ENCODE measurements at places on chromosomes 12 and 14. TPM values are rescaled to one million over a fixed set of nuclear protein-coding genes. Genes with fewer than 3 reads are reported as not detected.

Gene POLE
- total RNA-seq = 25.4 TPM

GRCh38 chr12:116551952-116552772 is 7.0 kb upstream of the MAP1LC3B2 start:
- DNase-seq = no peak

Gene ESPL1
- 4.8 TPM for total RNA-seq

Gene LRRIQ1
- 0.88 TPM for total RNA-seq

- no peak for DNase-seq
Measured at GRCh38 chr12:121872546-121873215, 14.0 kb upstream of the HPD start.

DNA sequence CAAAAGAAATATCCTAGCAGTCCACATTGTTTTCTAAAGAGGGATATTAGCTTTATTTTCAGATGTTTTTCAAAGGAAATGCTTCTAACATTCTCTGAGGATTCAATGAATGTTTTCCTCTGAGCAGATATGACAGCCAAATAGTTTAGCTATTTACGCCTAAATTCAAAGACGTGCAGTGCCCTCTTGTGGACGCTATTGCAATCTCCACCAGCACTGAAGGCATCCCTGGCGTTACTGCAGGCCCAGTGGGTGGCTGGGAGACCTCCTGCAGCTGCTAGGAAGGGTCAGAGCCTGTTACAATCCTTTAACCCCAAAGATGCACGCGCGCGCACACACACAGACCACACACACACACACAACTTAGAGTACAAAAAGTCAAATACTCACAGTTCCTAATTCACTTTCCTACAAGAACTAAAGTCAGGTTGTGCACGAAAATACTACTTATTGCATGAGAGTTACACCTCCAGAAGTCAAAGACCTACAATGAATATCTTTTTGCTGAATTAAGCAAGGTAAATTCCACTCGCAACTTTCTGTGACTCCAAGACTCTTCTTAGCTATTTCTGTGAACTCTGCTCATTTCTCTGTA is 589.3 kb upstream of the TMEM132C start:
- peak; percentile 3 for DNase-seq

Gene KRT78
- not detected for total RNA-seq

- no peak for DNase-seq
Measured at GRCh38 chr12:122197612-122197966, 5.9 kb upstream of the B3GNT4 start.

GRCh38 chr14:67423424-67423823 is 11.5 kb upstream of the PLEK2 start:
- DNase-seq = no peak

GRCh38 chr12:92156139-92156538 is 10.5 kb upstream of the BTG1 start:
- DNase-seq = no peak

Gene KRT75
- total RNA-seq = not detected

Gene CIROP
- not detected for total RNA-seq

DNA sequence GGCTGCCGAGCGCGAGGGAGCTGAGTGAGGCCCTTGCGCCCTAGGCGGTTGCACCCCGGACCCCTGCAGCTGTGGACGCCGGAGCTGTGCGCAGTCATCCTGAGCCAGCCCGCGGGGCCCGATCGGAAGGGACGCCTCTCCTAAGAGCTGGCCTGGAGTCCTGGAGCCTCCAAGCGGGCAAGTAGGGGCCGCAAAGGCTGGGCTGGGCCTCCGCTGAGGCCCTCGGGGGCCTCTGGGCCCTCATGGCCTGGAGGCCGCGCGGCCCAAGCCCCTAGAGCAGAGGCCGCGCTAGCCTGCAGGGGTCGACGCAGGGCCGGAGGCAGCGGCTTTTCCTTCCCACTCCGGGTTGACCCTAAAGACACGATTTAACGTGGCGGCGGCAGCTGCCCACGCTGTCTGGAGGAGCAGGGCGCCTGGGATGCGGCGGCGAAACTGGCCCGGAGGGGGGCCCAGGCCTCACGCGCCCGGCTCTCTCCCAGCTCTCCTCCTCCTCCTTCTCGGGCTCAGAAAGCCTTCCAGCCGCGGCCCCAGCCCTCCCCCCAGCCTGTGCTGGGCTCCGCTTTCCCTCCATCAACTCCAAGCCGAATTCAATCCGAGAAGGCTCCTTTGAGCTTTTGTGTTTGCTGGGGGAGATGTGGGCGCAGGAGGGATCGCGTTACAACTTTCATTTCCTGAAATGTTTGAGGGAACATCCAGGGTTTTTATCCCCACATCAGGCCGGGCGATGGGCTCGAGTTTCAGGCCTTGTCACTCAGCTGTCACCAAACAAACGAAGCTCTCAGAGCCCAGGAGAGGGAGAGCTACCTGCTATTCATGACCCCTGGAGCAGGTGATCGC is 11.6 kb downstream of the SIX1 start:
- no peak for DNase-seq

GRCh38 chr14:101060171-101060601 is 156.7 kb upstream of the RTL1 start:
- DNase-seq = no peak

GRCh38 chr12:120156315-120157259 is 37.9 kb downstream of the GCN1 start:
- no peak for DNase-seq

- DNase-seq = no peak
Measured at GRCh38 chr14:75467763-75468162, 39.9 kb downstream of the JDP2 start.

- no peak for DNase-seq
Measured at GRCh38 chr12:119227292-119227691, 48.6 kb downstream of the HSPB8 start.

DNA sequence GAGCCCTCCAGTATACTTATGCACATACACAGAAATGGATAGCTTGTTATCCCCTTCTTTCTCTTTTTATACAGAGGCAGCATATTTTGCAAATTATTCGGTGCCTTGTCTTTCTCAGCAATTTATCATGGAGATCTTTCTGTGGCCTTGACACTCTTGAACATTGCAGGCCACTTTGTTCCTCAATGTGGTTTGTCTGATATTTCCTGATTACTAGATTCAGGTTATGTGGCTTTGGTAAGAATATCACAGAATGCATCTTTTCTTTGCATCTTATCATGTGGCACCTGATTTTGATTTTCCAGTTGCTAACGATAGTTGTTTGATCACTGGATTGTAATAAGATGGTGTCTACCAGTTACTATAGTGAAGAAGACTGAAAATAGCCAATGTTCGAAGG is 7.1 kb upstream of the SNRPF start:
- no peak for DNase-seq

Gene BDKRB2
- 4.1 TPM for total RNA-seq

GRCh38 chr12:6337958-6338433 is 3.9 kb downstream of the TNFRSF1A start:
- DNase-seq = no peak

- DNase-seq = peak; percentile 42
Measured at GRCh38 chr12:75585330-75585729, 73.9 kb upstream of the KRR1 start.

DNA sequence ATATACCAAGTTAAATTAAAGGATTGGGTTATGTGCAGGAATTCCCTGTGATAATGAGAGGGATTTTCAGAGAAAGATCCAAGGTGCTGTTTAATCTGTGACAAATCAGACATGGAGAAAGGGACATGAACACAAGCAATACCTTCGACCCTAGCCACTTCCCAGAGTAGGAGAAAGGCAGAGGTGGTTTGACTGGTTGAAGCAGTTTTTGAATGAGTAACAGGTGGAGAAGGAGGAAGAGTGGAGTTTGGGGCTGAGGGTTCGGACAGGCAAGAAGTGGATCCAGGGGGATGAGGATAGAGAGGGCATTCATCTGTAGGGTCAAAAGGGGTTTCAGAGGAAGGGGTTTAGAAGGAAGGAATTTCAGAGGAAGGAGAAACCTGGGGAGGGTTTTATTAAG is 27.4 kb upstream of the A2M start:
- no peak for DNase-seq

DNA sequence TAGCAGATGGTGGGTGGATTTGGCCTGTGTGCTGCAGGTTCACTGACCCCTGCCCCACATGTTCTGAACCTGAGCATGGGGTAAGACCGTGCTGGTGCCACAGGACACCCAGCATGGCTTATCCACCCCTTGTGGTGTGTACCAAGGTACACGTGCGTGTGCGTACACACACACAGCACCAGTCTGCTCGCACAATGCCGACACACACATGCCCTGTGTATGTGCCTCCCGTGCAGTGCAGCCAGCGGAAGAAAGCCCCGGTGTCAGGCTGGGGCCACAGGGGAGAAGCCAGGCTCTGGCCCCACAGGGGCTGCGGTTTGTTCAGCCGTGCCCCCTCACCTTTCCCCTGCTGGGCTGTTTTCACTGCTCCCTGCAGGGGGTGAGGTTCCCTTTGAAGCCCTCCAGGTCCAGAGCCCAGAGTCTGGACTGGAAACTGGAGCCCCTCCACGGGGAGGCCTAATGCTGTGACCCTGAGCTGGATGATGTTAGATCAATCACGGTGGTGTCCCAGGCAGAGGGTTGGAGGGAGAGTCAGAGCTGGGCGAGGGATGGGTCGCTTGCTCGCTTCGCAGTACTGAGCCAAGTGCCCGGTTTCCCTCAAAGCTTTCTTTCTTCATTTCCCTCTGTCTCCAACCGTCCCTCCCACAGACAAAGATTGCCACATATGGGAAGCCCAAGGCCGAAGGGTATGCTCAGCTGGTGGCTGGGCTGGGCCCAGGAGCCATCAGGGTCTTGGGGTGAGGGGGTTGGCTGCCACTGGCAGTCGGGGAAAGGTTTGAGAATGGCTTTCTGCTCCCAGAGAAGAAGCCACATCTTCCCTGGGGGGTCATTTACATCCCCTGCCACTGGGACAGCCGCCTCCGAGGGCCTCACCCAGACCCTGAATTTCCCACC is 6.2 kb downstream of the DTX1 start:
- DNase-seq = no peak

Gene SLC6A12
- total RNA-seq = 0.70 TPM

- DNase-seq = no peak
Measured at GRCh38 chr12:13026286-13026685, 17.9 kb upstream of the FAM234B start.

GRCh38 chr12:90922145-90922627 is 32.8 kb downstream of the CCER1 start:
- DNase-seq = no peak

Gene C12orf50
- total RNA-seq = not detected

- no peak for DNase-seq
Measured at GRCh38 chr12:45434094-45434493, 218.2 kb downstream of the ANO6 start.

Gene CLEC4C
- total RNA-seq = not detected

Gene MANSC4
- not detected for total RNA-seq

Gene MYO1H
- total RNA-seq = not detected

Gene GUCY2C
- not detected for total RNA-seq

Gene BDKRB1
- total RNA-seq = not detected

GRCh38 chr14:55381040-55381439 is 30.6 kb downstream of the ATG14 start:
- DNase-seq = no peak

DNA sequence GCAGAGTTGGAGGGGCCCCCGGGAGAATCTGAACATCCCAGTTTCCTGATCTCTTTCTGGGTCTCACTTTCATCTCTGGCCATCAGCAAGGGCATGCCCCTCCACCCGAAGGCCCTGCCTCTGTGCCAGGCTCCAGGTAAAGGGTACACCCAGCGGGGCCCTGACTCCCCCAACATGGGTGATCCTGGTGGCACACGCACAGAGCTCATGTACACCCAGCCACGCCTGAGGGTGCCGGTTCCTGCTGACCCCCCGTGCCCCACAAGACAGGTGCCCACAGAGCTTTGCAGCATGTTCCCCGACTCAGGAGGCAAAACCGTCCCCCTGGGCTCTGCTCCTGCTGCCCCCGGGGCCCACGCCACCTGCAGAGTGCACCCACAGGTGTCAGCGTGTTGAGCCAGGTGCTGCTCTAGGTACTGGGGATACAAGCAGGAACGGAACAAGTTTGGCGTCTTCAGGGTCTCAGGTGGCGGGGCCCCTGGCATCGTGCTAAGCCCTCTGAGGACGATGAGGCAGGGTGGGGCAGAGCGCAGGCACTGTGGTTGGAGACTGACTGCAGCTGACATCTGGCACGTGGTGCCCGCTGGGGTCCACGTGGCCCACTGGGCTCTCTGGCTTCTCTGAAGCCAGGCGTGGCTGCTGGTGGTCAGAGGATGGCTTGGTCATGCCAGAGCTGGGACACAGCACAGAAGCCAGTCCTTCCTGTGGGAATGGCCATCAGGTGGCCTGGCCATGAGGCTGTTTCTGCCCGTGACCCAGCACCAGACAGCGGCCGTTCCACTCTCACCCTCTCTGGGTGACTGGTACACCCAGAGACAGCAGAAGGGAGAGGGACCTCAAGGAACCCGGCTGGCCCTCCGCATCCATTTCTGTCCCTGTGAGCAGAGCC is 13.8 kb downstream of the BAG5 start:
- DNase-seq = no peak

- no peak for DNase-seq
Measured at GRCh38 chr14:66361013-66361412, 125.2 kb upstream of the CCDC196 start.

DNA sequence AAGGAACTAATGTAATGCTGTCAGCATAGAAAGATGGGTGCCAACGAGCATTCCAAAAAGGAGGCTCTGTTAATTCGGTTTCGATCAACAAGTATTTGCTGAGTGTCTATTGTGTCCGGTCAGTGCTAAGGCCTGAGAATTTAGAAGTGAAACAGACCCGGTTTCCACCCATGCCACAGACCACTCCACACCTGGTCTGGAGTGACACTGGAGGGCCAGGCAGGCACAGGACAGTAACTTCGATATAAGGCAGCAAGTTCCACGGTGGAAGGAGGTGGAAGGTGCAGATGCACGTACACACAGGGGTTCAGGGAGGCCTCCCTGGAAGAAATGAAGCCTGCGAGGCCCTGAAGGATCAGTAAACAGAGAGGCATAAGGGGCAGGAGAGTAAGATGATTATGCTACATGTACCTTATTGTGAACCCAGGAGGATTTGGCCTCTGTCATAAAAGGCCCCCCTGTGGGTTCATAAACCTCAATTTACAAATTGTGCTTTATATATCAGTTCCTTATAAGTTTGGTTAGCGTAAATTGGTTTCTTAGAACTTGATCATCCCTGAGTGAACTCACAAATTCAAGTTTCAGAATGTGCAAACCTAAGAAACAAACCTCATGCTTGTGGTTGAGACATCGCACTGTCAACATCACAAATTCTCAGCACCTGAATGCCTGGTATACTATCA is 25.9 kb downstream of the SSH1 start:
- no peak for DNase-seq

Gene KRT85
- total RNA-seq = not detected

Gene IL26
- not detected for total RNA-seq

DNA sequence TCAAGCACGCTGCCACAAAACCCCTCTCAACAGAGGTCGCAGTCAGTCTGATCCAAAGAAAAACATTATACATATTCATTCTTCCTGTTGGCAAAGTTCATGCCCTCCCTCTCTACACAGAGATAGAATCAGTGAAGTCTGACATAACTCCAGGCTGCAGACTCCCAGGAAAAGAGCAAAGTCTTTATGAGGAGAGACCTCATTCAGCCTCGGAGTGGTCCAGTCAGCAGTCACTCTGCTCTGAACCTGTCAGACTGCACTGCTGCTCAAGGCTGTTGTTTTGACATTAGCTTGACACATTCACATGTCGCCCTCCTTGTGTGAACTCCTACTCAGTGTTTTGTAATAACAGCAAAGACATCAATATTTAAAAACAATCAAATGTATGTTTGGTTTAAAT is 241.2 kb upstream of the G2E3 start:
- no peak for DNase-seq

Gene PTCSC3
- total RNA-seq = not detected

- no peak for DNase-seq
Measured at GRCh38 chr12:65490250-65490649, 211.8 kb downstream of the MSRB3 start.

GRCh38 chr12:131357185-131357747 is 353.6 kb upstream of the SFSWAP start:
- DNase-seq = no peak

Measured in glomerular endothelial cell (primary cell).